ENCODE measurements at places on chromosomes 16 and 17.

- DNase-seq: peak; percentile 12
Observed at GRCh38 chr17:61904094-61904710, 23.6 kb downstream of the INTS2 start.

GRCh38 chr16:46774743-46775177 is 26.6 kb upstream of the MYLK3 start:
- no peak for DNase-seq

GRCh38 chr16:1985466-1986150 is 1.6 kb downstream of the GFER start:
- no peak for DNase-seq

- DNase-seq: no peak
Observed at GRCh38 chr17:30475206-30475605, 2.0 kb upstream of the GOSR1 start.

- no peak for DNase-seq
Observed at GRCh38 chr16:2468233-2468724, 2.8 kb upstream of the NTN3 start.

- no peak for DNase-seq
Observed at GRCh38 chr16:82735186-82735585, 108.4 kb downstream of the CDH13 start.

DNA sequence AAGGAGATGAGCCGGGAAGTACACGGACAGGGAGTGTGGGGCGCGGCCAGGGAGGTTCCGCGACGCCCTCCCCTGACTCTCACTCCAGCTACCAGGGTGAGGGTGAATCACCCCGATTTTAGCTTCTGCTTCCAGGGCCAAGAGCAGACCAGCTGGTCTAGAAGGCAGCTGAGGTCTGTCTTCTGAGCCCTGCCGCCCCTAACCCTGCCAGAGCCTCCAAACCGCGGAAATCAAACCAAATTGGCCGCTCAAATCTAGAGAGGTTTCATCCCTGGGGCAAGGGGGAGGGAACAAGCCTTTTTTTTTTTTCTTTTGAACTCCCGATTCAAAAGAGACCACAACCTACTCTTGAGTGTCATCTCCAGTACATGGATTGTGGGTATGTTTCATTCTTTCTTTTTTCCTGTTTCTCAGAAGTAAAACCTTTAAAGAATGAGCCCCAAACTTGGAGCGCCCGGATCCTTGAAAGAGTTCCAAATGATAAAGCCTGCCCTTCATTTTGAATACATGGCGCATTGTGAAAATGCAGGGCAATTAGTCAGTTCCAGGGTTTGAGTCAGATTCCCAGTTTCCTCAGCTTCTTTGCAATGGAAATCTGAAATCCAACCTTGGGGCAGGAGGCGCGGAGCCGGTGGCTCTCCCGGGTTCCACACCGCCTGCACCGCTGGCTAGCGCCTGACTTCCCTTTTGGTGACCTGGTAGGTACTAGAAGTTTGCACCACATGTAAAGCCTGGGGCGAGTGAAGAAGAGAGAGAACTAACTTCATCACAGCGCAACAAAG is 16.5 kb upstream of the ZFHX3 start:
- no peak for DNase-seq

GRCh38 chr17:14098246-14098645 is 28.9 kb downstream of the COX10 start:
- no peak for DNase-seq

- peak; percentile 73 for DNase-seq
Observed at GRCh38 chr16:30948667-30949649, at the start of gene ORAI3. Gene ORAI3 (plus strand): TSS chr16:30949068. CDS start chr16:30949290, 222 bp downstream.

DNA sequence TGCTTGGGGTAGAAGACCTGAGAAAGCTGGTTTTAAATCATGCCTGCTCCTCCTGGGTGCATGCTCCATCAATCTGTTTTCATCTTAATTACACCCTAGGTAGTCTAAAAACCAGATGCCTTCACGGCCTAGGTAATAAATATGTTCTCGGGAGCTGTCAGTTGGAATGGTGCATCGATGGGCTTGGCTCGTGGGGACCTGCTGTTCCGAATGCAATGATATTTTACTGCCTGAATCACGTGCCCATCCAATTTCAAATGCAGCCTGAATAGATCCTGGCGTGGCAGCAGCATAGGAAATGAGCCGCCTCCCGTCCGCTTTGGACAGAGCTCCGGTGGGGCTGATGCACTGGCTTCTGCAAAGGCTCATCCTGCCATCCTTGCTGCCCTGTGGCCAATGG is 18.8 kb upstream of the FAAP100 start:
- DNase-seq: no peak

GRCh38 chr17:76271669-76272540 is 6.8 kb downstream of the UBALD2 start:
- DNase-seq: peak; percentile 97

DNA sequence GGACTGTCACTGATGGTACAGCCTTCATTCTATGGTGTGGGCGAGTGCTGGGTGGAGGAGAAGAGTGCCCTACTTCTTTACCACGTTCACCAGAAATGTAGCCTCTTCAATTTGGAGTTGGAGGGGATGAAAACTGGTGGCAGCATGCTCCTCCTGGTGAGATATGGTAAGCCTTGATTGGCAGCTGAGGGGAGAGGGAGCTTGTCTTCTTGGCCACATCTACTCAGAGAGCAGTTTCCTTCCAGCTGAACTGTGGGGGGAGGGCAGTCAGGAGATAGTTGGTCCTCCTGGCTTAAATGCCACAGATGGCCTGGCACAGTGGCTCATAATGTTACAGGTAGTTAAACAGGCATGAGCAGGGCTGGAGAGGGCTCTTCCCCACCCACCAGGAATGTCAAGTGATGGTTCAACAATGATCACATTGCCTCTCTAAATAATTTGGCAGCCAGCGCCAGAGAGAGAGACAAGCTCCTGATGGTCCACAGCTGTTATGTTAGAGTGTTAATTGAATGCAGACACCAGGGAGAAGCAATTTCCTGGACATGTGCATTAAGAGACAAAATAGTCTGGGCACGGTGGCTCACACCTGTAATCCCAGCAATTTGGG is 9.0 kb upstream of the MAPK3 start:
- DNase-seq: no peak

GRCh38 chr16:1244881-1245280 is 4.4 kb downstream of the TPSAB1 start:
- DNase-seq: no peak

DNA sequence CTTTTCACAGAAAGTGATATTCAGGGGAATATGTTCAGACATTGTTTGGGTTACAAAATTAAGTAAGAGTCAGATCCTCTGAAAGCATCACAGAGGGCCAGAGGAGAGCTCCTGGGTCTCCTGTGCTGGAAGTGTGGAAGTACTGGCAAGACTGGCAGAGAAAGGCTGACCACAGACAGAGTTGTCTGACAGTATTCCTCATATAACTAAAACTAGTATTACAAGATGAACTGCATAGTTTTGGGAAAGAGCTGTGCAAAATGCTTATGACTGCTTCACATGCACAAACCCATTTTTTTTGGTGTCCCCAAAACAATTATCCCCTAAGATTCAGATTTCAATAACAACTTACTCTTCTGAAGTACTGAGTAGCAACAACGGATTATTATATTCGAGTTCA is 35.2 kb downstream of the N4BP1 start:
- DNase-seq: no peak

- no peak for DNase-seq
Observed at GRCh38 chr16:88804552-88805339, 1.2 kb downstream of the CDT1 start.

DNA sequence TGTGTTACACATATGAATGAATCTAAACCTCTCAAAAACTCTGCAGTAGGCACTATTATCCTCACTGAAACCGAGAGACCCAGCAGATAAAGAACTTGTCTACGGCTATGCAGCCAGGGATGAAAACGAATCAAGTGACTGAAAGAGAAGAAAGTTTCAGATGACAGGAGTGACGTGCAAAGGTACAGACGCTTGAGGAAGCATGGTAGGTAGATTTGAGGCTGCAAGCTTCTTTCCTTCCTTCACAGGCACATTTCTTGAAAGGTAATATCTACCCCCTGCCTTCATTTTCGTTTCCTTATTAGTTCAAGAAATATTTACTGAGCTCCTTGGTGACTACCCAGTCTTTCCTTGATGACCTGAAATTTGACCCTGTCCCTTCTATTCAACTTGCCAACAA is 211.5 kb upstream of the AXIN2 start:
- no peak for DNase-seq

- no peak for DNase-seq
Observed at GRCh38 chr16:50071075-50071671, 5.4 kb downstream of the HEATR3 start.

Data from naive B cell (primary cell).